ENCODE measurements at places on chromosomes 12 and 14.

DNA sequence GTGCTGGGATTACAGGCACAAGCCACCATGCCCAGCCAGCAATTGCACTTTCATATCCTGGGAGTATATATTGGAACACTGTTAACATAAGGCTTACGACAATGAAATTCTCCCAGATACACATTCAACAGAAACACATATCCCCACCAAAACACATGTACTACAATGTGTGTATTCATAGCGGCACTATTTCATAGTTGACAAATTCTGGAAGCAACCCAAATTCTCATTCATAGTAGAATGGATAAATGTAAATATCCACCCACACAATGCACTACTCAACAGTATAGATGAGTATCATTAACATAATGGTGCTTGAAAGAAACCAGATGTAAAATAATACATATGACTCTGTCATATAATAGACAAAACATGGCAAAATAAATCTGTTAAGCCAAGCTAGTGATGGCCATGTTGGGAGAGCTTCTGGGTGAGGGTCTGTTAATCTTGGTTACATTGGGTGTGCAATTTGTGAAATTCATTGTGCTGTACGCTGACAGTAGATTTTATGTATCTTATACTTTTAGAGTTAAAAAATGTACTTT lies 2.6 kb upstream of the DNAAF2 start:
- DNase-seq: no peak

- no peak for DNase-seq
Observed at GRCh38 chr12:97097734-97098133, 190.7 kb downstream of the NEDD1 start.

DNA sequence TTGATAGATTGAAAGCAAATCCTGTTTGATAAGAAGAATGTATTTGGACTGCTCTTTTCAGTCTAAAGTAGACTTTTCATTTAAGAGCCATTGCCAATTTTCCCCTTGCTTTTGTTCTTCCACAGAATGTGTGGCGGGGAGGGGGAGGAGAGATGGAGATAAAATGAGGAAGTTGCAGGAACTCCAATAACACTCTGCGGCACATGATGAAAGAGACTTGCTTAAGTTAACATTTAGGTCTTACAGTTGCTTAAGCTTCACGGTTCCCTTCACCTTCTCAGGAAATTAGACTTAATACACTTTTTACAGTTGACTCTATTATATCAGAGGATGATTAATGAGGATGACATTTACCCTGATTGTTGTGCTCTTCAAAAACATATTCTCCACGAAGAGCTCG lies 537.3 kb downstream of the TMTC2 start:
- DNase-seq: no peak

DNA sequence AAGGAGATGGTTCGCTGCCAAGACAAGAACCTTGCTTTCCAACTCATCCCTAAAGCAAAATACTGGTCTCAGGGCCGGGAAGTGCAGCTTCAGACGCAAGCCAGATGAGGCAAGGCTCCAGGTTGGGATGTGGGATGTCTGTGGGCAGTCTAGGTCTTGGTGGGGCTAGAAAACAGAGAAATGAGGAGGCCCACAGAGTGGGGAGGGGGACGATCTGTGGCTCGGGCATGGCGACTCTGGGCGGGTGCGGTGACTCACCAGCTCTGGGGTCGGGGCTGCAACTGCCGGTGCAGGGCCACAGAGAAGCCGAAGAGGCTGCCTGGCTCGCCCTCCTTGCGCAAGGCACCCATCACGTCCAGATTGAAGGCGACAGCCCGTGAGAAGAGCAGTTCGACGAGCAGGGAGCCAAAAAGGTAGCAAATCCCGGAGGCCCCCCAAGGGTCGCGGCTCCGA lies 459 bp downstream of the ITGA7 start:
- no peak for DNase-seq

DNA sequence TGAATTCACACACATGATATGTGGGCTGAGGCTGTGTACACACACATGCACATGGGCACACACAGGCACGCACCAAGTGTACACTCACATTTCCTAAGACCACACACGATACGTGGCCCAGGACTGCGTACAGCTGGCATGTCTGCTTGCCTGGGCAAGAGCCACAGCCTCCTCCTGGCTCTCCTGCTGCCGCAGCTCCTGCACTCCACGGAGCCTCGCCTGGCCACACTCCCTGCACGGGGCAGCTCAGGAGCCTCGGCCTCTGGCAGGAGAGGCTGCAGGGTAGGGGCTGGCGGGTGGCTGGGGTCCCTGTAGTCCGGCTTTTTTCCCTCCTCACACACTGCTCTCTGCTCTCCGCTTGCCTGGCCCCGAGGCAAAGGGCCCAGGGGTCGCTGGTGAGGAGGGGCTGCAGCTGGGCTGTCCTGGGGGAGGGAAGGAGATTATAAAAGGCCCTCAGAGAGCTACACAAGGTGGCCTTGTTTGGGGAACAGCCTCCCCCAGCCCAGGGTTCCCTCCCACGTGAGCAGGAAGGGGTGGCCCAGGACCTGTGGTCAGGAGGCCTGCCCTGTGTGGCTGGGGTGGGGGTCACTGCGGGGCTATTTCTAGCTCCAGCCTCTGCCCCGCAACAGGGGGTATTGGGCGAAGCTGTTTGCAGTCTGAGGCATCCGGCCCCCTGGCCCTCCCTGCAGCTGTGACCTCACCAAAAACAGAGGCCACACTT lies 89.0 kb upstream of the SFSWAP start:
- no peak for DNase-seq

DNA sequence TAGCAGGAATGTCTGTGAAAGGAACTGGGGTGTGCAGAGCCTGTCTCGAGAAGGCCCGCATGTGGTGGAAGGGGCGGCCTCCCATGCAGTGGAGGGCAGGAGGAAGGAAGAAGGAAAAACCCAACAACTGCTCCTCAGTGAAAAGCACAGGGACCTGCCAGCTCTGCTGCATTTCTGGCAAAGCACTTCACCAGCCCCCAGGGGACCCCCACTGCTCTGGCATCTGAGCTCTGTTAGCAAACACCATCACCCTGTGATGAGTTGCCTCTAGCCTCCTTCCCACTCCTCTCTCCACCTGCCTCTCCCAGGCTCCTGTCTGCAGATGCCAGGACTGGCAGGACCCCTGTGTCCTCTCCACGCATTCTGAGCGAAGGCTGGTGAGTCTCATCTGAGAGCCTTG lies 69.0 kb upstream of the DDX11 start:
- DNase-seq: no peak

DNA sequence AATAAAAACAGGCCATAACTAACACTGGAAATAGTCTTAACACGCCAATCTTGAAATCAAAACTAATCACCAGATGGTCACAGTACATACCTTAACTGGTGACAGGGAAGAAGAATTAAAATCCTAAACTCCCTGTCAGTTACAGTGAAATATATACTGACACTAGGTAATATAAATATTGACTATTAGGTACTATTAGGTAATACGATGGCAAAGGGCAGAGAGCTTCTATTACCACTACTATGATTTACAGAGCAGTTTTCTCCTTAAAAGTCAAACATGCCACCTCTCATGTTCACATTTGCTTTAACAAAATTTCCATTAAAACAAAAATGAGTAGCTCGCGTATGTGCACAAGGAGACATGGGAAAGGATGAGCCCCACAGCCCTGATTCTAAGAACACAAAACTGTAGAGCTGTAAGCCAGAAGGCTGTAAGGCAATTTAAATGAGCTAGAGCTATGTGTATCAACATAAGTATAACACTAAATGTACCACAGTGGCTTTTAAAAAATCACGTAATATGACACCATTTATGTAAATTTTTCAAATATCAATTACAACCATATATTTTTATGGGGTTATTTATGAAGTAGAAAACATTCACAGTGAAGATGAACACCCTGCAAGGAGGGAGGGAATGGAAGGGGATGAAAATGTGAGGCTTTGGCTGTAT lies 19.1 kb downstream of the SETD3 start:
- no peak for DNase-seq

DNA sequence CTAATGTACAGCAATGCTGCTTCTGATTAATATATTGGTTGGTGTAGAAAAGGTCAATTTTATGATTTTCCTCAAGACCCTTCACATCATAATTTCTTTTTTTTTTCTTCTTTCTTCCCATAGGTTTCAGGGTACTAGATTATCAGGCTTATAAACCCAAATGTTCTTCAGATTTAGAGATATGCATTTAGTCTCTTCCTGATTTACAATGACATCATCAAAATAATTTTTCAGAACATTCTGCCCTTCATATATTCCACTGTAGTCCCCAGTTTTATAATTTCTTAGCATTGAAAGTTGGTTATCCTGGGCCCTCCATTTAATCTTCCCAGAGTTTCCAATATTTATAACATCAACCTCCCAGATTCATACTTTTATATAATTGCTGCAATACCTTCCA lies 226.7 kb upstream of the LRFN5 start:
- no peak for DNase-seq

GRCh38 chr12:104025771-104026170 lies 24.2 kb downstream of the GLT8D2 start:
- no peak for DNase-seq

DNA sequence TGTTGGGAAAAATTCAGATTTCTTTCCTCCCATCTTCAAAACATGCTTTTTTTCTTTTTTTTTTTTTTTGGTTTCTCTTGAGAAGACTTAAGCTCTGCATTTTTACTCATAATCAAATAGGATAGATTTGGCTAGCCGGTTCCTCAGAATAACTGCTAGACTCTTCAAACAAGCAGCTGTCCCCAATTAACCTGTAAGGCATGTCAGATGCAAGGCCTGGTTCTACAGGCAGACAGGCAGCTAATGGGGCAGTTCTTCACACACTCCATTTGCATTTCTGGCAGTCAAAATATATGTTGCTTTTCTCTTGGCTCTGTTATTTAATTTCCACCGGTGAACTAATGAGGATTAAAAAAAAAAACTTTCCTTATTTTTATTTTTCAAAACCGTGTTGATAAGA lies 228.0 kb upstream of the ATP2B1 start:
- no peak for DNase-seq

GRCh38 chr12:42539696-42540095 lies 49.9 kb downstream of the PRICKLE1 start:
- no peak for DNase-seq
